ENCODE measurements at places on chromosomes 2 and 18.

GRCh38 chr2:109472974-109473373 is 140.8 kb downstream of the SEPTIN10 start:
- no peak for DNase-seq

- DNase-seq: no peak
Measured at GRCh38 chr2:70992945-70993853, 1.5 kb downstream of the TEX261 start.

DNA sequence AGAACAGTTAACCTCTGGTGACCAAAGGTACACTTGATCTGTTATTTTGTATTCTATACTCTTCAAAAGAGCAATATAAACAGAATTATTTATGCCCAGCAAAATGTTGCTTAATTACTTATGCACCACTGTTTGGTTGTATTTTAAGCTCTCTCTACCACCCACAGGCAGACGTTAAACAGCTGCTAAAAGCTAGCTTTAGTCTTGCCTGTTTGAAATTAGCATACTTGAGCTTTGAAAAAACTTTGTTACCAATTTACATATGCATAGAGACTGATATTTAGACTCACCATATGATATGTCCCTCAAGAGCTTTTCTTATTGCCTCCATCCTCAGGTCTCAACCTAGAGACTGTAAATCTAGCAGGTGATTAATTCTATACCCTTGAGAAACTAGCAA is 426.9 kb downstream of the NR4A2 start:
- DNase-seq: no peak

GRCh38 chr18:34901299-34901698 is 139.9 kb upstream of the MAPRE2 start:
- DNase-seq: no peak

DNA sequence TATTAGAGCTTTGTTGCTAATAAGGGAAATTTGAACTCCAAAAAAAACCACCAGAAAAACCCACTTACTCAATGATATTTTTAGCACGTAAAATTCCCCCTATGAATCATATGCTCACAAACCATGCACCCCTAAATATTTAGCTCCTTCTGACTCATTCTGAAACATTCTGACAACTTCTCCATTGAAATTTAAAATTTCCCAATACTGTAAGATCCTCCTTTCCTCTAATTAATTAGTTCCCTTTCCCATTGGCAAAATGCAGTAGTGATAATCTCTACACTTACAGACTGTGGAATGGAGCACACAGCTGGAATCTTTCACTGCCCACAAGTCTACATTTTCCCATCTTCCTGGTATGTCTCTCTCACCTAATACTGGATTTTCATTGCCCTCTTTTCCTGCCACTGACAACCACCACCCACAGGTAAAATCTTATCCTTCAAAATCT is 215.8 kb upstream of the ACVR2A start:
- DNase-seq: no peak

DNA sequence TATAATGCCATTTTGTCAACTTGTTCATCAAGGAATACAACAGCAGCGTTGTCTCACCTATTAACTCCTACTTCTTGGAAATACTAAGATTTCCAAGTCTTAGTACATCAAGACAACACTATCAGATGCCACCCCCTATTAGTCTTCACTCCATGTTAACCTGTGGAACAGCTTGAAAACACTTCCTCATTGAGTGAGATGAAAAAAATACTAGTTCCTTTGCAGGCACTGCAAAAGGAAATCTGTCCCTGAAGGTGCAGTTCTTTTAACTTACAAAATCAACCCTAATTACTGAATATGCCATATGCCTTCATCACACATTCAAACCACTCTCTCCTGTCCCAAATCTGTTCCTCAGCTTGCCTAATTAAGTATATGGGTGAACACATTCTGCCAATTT is 4.0 kb downstream of the CWC22 start:
- no peak for DNase-seq

- no peak for DNase-seq
Measured at GRCh38 chr2:113784823-113785744, 28.6 kb upstream of the SLC35F5 start.

GRCh38 chr2:208280933-208281332 is 14.9 kb downstream of the PIKFYVE start:
- no peak for DNase-seq

DNA sequence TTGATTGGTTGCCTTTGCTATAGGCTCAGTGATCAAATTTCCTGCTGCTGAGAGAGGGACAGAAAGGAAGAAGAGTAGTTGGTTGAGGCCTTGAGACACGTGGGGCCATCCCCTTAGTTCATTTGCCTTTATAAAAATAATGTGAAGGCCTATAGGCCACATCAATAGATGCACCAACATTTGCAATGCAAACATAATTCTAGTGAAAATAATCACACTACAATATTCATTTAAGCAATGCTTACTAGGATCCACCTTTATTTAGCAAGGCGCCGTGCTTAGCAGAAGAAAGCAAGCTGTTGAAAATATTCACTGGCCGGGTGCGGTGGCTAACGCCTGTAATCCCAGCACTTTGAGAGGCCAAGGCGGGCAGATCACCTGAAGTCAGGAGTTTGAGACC is 105.3 kb upstream of the CXCR4 start:
- DNase-seq: no peak

GRCh38 chr2:157085522-157085921 is 172.0 kb upstream of the GALNT5 start:
- no peak for DNase-seq

DNA sequence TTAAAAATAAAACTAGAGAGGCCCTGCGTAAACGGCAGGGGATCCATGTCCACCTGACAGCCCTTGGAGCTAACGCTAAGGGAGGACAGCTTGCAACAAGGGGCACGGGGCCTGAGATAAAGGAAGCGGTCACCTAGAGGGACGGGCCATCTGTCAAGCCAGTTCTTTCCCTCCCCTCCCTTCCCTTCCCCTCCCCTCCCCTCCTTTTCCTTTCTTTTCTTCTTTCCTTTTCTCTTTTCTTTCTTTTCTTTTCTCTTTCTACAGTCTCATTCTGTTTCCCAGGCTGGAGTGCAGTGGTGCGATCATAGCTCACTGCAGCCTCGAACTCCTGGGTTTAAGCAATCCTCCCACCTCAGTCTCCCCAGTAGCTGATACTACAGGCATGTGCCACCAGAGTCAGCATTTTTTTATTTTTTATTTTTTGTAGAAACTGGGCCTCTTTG is 34.5 kb upstream of the CTAGE1 start:
- DNase-seq: no peak

GRCh38 chr18:7784171-7784570 is 217.1 kb downstream of the PTPRM start:
- DNase-seq: no peak

GRCh38 chr2:227310756-227311110 is 14.3 kb upstream of the MFF start:
- DNase-seq: no peak

GRCh38 chr18:28208268-28208667 is 31.3 kb upstream of the CDH2 start:
- DNase-seq: no peak

GRCh38 chr2:192243488-192243887 is 48.8 kb upstream of the TMEFF2 start:
- no peak for DNase-seq

GRCh38 chr2:21103274-21103891 is 20.4 kb upstream of the TDRD15 start:
- DNase-seq: no peak

DNA sequence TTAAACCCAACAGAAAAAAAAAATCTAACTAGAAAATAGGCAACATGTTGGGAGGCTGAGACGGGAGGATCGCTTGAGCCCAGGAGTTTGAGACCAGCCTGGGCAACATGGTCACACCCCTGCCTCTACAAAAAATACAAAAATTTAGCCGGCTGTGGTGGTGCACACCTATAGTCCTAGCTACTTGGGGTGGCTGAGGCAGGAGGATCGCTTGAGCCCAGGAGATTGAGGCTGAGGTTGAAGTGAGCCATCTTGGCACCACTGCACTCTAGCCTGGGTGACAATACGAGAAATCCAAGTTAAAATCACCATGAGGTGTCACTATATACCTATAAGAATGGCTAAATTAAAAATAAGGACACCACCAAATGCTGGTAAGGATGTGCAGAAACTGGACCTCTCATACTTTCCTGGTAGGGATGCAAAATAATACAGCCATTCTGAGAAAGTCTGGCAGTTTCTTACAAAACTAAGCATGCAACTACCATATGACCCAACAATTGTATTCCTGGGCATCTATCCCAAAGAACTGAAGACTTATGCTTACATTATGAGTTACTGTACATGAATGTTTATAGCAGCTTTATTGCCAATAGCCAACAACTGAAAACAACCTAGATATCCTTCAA is 2.2 kb downstream of the SEPTIN10 start:
- no peak for DNase-seq

DNA sequence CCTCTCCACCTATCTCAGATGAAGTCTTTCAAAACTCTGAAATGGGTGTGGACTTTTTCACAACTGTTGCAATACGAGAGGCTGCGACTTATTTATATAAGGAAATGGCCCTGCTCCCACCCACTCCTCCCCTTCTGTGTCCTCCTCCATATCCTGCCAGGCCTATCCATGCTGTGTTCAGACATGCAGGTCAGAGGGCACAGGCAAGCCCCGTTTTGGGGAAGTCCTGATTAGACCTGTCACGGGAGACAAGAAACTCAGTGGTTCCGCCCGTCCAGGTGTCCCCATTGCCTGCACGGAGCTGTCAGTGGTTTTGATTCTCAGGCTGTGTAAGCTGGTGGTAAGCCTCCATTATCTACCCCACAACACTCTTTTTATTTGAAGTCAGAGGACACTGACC is 99.6 kb upstream of the MGAT5 start:
- no peak for DNase-seq

DNA sequence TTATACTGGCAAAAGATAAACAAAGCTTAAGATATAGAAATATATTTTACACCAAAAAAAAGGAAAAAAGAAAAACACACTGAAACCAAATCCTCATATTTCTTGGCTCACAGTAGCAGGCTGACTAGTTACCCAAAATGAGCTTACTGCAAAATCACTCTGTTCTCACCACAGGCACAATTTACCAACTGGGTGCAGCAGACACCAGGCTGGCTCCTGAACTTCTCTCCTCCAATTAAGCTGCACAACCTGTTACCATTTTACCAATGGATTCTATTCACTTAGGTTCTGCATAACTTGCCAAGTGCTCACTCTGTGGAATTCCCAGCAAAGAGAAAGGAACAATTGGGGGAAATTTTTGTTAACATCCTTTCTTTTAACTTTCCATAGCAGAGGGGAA is 679.3 kb downstream of the ZEB2 start:
- no peak for DNase-seq

GRCh38 chr2:24620936-24621335 is 129.9 kb downstream of the NCOA1 start:
- DNase-seq: no peak

GRCh38 chr2:63023444-63023843 is 27.2 kb upstream of the OTX1 start:
- no peak for DNase-seq

GRCh38 chr18:61413396-61413795 is 80.2 kb downstream of the CDH20 start:
- DNase-seq: no peak

- no peak for DNase-seq
Measured at GRCh38 chr18:6627645-6628044, 101.9 kb upstream of the ARHGAP28 start.

- no peak for DNase-seq
Measured at GRCh38 chr2:173797586-173798263, 167.4 kb downstream of the SP3 start.

DNA sequence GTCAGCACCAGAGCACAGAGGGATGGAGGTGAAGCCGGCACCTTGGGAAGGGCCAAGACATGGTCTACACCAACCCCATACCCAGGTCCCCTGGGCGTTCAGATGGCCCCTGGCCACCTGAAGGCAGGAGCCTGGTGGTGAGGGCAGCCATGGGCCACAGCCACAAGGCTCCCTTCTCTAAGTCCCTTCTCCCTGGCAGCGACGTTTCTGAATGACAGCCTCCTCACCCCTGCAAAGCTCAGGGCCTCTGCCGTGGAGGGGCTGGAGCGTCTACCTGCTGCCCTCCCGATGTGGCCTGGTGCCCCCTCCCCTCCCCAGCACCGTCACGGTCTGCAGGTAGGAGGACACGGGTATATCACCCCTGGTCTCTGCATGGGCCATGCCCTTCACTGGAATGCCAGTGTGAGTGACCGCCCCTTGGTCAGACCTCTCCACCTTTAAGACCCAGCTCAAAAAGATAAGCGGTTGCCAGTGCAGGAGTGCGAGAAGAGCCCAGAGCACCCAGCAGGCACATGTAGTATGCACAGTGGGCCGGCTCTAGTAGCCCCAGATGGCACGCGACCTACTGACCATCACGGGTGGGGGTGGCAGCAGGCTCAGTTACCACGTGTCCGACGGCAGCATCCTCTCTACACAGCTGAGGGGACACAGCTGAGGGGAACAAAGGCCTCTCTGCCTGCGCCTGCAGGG is 46.6 kb downstream of the HS6ST1 start:
- no peak for DNase-seq

DNA sequence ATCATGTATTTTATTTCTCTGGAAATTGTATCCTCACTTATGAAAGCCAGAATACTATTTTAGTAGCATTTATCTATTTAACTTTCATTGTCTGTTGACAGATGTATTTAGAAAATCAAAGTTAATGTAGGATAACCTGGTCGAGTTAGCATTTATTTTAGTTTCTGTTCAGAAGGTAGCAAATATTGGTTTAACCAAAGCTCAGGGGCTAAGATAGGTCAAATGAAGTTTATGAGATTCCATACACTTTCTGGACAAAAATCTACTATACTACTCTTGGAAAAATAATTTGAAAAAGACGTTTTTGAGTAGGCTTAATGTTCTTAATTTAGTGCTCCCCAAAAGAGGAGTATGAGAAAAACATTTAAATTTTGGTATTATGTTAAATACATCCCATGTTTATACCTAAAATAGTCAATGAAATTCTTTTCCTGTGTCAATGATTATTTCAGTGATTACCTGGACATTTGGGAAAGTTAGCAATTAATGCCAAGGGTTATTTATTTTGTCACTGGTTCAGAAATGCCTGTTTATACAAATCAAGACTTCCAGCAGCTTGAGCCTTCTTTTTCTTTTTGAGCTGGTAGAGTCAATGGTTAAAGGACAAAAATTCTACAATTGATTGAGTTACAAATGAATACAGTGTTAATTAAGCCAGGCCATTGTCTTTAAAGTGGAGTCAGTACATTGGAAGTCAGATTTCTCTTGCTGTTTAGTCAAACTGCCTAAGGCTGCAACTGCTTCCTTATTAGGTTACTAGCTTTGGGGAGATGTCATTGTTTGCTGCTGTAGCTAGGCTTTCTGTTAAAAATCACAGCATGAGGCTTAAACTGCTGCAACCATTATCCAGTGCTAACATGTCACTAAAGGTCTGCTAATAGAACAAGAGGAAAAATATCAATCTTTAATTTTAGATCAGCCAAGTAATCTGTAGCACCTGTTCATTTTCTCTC is 182.3 kb downstream of the CAMKMT start:
- DNase-seq: no peak

- DNase-seq: no peak
Measured at GRCh38 chr2:20232837-20233207, 7.9 kb upstream of the SDC1 start.

DNA sequence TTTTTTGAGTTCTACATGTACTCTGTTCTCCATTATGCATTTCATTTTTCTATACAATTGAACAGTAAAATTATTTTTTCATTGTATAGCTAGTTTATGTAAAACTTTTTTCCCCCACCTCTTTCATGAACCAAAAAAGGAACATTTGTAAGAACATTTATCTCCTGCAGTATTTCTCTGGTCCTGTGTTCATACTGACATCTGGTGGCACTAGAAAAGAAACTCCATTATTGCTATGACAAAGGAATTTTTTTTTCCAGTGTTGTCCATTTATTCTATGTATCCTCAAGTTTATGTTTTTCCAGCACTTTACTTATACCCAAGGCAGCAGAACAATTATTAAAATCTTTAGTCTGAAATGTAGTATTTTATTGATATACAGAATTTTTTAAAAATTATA is 27.4 kb upstream of the CHAC2 start:
- DNase-seq: no peak

Measured in stimulated activated CD8-positive, alpha-beta memory T cell treated with anti-CD3 and anti-CD28 coated beads, Interleukin-15, amount 100 ng/mL, for 1 hour (primary cell).